ENCODE measurements at places on chromosomes 7 and 10.

- DNase-seq = no peak
Observed at GRCh38 chr7:113936535-113936934, 17.7 kb upstream of the PPP1R3A start.

DNA sequence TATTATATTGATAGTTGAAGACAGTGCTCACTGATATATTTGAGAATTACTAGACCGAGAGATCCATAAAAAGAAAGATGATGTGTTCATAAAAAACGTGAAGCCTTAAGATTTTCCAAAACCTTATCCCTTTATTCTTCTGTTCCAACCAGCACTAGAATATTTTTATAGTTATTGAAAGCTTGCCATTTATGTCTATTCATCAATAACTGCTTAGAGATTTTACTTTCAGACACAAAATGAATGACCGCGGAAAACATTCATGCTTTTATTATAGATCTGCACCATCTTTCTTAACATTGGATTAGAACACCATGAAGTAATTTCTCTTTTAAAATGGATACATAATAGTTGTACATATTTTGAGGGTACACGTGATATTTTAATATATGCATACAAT, 77.6 kb downstream of the FBXL13 start:
- no peak for DNase-seq

DNA sequence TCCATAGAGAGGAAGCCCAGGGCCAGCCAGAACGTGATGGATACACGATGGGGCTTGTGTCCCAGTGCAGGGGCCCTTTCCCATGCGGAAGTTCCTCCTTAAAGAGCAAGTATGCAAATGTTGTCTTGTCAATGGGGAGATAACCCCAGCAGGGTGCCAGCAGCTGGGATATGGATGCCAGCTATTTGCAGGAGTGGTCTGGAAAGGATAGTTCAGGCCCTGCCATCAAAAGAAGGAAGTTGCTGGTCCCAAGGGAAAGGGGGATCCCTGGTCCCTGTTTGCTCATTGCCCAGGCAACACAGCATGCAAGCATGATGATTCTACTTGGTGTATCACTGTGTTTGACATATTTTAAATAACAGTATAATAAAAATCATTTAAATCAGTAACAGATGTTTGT, 73.1 kb upstream of the HECW1 start:
- no peak for DNase-seq

- DNase-seq = no peak
Observed at GRCh38 chr7:115306586-115306985, 384.7 kb downstream of the MDFIC start.

GRCh38 chr7:2732959-2733584, 45.1 kb downstream of the AMZ1 start:
- DNase-seq = no peak

DNA sequence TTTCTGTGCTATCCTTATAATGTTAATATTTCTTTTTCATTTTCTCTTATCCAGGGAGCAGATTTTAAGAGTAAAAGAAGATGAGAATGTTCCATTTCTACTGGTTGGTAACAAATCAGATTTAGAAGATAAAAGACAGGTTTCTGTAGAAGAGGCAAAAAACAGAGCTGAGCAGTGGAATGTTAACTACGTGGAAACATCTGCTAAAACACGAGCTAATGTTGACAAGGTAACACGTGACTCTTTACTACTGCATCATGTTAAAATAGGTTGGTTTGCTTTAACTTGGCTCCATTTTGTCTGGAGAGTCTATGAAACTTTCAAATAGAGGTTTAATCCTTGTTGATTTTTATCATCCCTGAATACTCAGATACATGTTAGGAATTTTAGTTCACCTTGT, 73.3 kb downstream of the RALA start:
- DNase-seq = no peak

DNA sequence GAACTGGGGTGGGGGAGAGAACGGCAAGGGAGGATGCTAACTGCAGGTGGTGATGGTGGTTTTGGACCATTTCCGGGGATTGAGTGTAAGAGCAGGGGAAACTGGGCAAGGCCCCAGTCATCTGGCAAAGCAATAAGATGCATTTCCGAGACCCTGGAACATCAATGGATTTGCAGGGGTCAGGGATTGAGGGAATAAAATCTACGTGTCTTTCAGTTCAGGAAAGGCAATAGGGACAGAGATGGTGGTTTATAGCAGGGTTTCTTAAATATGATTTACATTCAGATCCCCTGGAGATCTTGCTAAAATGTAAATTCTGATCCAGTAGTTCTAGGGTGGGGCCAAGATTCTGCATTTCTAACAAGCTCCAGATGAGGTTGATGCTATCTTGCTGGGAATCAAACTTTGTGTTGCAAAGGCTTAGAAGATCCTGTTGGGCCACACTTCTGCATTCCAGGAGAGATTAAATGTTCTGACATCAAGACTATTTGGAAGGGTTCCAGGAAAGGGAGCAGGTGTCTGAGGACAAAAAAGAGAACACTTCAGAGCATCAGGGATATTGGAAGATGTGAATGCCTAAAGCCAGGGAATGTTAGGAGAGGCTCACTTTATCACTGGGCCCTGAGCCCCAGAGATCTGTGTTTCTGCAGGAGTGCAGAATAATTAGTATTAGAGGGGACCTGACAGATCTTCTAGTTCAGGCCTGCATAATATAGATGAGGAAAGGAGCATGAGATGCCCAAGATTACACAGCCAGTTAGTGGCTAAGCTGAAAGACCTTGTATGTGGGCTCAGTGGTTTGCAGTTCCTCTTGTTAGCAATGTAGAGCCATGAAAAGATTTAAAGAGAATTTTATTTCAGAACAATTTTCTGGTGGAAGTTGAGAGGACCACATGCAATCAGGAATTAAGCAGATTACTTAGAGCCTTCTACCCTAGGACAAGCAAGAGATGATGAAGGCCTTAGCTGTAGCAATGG, 32.4 kb downstream of the BLNK start:
- DNase-seq = no peak

GRCh38 chr10:1214882-1215540, 158.8 kb downstream of the WDR37 start:
- DNase-seq = no peak

DNA sequence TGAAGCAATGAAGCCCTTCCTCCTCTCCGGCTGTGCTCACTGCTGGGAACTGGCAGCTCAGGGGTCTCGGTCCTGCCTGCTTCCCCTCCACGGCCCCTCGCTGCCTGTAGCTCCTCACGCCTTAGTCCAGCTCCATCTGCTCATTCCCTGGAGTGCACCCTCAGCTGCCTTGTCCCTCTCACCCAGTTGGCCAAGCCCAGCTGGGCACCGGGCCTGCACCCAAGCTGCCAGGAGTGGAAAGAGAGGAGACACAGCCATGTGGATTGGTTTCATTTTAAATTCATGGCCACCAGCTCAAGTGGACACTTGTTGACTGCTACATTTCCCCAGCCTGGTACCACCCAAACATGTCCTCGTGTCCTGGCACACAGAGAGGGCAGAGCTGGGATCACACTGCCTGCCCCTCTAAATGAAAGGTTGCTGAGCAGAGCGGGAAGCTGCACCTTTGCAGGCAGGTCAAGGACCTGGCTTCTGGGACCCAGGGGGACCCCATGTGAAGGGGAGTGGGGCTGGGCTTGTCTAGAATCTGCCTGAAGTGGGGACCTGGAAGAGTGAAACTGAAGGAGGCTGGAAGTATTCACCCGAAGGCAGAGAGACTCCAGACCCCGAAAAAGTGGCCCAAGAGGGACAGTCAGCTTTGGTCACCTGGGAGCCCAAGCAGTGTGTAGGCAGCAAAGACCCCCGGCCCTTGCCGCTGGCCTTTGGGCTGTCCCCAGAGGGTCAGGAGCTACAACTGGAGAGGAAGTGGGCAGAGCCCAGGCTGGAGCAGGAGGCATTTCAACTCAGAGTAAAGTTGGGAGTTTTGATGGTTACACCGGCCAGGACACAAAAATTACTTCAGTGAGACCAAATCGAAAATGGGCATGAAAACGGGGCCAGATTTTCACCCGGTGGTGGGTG, 15.0 kb upstream of the BNIP3 start:
- DNase-seq = no peak
